ENCODE measurements at places on chromosomes 3 and 15. TPM values are rescaled to one million over a fixed set of nuclear protein-coding genes. Genes with fewer than 3 reads are reported as not detected.

RBP2 gene
- total RNA-seq: not detected

GRCh38 chr15:42919308-42919707, 1.3 kb downstream of the TTBK2 start:
- DNase-seq: no peak

GUCA1C gene
- total RNA-seq: not detected

- peak; percentile 55 for DNase-seq
Observed at GRCh38 chr3:129942296-129942695, 32.2 kb upstream of the TRH start.

- DNase-seq: no peak
Observed at GRCh38 chr15:98782801-98783200, 134.5 kb downstream of the IGF1R start.

GRCh38 chr3:77693147-77693546, 653.2 kb downstream of the ROBO2 start:
- no peak for DNase-seq

FOXB1 gene
- total RNA-seq: not detected

DNA sequence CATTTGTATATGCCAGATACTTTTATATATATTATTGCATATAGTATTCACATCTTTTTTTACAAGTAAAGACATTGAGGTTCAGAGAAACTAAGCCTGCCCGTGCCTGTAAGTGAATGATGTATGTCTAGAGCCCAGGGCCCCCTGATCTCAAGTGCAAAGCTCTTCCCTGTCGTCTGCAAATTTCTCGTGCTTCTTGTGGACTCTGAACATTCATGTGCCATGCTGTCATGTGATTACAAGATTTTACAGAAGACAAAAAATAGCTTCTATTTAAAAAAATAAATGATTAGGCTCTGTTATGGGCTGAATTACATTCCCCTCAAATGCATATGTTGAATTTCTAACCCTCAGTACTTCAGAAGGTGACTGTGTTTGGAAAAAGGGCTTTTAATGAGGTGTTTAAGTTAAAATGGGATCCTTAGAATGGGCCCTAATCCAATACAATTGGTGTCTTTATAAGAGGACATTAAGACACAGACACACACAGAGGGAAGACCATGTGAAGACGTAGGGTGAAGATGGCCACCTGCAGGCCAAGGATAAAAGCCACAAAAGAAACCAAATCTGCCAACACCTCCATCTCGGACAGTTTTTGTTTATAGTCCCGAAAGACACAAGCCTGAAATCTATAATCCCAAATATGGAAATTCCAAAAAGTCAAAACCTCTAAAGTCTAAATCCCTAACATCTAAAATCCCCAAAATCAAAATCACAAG, 3.9 kb upstream of the MASP1 start:
- no peak for DNase-seq

DNA sequence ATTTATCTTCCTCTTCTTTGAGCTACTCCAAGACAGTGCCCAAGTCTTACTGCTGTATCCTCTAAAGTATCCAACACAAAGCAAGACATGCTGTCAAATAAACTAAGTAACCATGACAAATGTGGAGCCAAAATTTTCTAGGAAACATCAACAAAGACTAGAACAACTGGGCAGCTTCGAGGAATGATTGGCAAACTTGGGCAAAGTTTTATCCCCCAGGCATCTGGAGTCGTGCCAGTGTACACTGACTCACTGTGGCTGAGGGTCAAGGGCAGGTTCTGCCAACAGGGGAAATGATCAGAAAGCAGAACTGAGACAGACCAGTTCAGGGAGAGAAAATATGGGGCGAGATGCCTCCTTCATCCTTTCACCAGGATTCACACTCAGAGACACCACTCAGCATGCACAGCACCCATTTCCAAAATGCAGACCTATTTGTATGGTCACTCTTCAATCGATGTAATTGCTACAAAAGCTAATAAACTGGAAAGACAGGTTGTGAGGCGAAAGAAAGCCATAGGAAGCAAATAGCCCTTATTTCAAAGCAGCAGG, 65.8 kb downstream of the MB21D2 start:
- peak; percentile 84 for DNase-seq

- no peak for DNase-seq
Observed at GRCh38 chr3:62373215-62373614, at the start of gene FEZF2. Gene FEZF2 (minus strand): TSS chr3:62373550. CDS start chr3:62372868, 682 bp downstream.

DNA sequence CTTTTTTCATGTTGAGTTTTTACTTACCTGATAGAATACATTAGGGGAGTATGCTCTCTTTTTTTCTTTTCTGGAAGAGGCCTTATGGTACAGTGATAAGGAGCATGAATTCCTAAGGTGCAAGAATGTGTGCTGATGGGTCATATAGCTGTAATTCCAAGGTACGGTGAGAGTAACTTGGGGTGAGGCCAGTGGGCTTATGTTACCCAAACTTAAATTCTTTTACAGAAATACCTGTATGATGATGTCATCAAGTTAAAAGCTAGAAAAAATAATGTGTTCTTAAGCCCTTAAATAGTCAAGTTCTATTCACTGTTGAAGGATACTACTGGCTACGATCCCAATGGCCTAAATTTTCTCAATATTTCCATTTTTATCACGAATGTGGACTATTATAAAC, 111.2 kb downstream of the GMPS start:
- no peak for DNase-seq

DNA sequence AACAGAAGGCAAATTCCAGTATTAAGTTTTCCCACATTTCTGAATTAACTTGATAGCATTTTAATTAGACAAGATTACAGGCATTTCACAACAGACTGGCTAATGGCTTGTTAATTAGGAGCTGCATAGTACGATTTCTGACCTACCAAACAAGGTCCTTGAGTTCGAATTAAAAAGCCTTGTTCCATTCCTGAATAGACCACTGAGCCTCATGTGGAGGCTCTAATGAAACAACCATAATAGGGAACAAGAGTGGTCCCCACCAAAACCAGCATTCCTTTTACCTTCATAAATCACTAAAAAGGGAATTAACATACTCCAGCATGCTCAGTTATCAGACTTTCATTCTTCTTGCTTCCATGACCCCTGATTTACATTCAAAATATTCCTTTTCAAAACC, 66.4 kb downstream of the PRTG start:
- DNase-seq: no peak

DNA sequence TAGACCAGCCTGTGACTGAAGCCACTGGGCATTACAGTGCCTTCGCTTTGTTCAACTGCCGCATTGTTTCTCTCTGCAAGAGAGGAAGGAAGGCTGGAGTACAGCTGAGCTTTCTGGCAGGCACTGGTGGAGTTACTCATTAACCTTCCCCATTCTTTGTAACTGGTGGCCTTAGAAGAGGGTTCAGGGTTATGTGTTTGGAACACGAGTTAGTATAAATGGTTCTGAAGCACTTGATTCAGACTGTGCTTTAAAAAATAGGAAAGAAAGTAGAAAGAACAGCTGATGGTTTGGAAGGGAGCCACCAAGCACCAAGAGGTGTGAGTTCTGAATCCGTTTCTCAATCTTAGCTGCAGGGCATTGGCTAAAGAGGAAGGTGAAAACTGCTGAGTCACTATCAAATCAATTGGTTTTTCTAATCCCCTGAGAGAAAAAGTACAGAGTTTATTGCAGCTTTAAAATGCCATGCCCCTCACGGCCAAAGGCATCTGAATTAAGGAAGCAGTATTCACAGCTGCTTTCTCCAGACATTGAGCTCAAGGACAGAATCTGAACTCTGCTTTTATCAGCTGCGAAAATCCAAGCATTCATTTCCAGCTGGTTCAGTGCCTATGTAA, 3.6 kb downstream of the HGD start:
- DNase-seq: peak; percentile 81

DNA sequence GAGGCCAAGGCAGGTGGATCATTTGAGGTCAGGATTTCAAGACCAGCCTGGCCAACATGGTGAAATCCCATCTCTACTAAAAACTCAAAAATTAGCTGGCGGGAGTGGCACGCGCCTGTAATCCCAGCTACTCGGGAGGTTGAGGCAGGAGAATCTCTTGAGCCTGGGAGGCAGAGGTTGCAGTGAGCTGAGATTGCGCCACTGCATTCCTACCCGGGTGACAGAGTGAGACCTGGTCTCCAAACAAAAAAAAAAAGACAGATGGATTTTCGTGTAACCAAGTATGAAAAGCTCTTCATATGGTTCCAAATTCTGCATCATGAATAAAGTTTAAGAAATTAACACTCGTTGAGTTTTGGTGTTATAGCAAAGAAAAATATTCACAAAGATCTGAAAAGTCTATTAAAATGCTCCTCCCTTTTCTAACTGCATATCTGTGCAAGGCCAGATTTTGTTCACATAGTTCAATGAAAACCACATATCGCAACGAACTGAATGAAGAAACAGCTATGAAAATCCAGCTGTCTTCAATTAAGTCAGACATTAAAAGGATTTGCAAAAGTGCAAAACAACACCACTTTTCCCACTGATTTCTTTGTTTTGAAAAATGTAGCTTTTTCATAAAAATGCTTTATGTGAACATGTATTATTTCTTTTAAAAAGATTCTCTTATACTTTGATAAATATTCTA, 23.8 kb upstream of the FBLN2 start:
- no peak for DNase-seq

- DNase-seq: no peak
Observed at GRCh38 chr15:53412542-53412941, 346.9 kb downstream of the WDR72 start.

- no peak for DNase-seq
Observed at GRCh38 chr15:62985768-62986167, 56.8 kb upstream of the TPM1 start.

GRCh38 chr3:160368804-160369203, 30.2 kb downstream of the IFT80 start:
- peak; percentile 14 for DNase-seq

NPTN gene
- total RNA-seq: 199 TPM

- no peak for DNase-seq
Observed at GRCh38 chr3:171225165-171225564, 198.6 kb upstream of the SLC2A2 start.

DNA sequence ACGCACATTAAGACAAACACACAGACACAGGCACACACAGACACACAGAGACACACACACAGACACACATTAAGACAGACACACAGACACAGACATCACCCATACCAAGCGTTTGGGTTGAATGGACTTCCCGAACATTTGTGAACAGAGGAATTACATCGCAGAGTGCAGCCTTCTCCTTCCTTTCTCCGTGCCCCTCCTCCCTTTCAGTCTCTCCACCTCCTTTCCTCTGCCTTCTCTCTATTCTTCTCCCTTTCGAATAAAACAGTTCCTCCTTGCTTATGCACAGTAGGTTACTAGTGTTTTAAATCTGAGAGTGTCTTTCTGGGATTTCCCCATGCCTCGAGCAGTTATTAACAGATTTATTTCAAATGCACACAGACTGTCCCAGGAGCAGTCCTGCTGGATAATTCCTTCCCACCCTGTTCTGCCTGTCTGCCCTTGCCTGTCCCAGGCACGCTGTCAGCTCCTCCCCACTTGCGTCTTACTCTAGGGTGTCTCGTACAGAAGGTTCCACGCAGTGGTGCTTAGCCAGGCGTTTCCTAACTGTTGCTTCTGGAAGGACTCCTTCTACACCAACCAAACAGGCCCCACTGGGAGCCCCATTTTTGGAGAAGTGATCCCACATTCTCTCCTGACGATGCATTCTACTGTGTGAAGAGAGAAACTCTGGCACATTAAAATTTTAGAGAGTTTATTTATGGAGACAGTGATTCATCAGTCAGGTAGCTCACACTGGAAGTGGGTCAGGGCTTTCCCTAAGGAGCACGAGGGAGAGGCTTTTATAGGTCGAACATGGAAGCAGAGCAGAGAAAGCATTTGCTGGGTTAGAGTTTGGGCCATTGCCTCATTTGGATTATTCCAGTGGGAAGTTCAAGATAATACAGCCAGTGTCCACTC, 163.8 kb downstream of the SV2B start:
- DNase-seq: peak; percentile 23

- peak; percentile 1 for DNase-seq
Observed at GRCh38 chr3:13712682-13713180, 163.8 kb downstream of the FBLN2 start.

GRCh38 chr3:102156426-102156825, 278.4 kb upstream of the ZPLD1 start:
- peak; percentile 19 for DNase-seq

DNA sequence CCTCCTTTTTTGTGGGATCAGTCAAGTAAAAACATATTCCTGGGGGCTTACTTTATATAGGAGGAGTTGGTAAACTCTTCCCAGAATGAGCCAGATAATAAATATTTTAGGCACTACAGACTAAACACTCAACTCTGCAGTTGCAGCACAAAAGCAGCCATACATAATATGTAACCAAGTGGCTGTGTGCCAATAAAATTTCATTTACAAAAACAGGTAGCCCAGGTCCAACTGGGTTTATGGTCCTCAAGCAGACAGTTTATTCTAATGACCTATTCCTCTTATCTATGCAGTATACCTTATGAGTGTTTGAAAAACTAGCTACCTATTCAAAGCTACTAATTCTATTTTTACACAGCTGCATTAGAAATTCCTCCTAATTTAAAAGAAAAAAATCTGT, 61.8 kb downstream of the FAIM start:
- DNase-seq: no peak

DNA sequence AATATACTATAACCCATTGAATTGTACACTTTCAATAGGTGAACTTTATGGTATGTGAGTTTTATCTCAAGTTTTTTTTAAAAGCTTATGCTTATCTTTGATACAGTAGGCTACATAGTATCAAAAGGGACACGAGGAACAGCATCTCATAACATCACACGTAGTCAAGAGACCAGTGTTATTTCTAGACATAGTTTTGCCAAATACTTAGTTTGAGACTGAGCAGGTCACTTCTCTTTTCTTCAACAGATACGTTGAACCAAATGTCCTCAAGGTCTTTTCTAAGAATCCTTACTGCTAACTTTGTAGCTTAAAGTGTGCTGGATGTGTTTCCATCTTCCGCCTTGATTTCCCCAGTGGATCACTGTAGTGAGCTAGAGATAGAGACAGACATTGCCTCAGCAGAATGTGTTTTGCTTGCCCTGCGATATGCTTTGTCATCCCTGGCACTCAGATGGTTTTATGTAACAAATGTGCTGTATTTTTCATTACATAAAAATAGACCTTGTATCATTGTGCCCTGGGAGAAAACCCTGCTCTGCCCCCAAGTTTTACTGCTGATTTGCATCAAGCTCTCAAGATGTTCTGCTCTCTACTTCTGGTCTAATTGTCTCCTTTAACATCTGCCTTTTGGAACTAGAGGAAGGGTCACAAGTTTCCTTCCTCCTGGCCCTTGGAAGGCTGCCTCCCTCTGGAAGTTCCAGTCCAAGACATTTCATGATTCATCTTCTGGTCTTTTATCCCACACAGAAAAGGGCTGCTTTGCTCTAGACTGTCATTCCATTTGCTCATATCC, 426.4 kb upstream of the RGMA start:
- DNase-seq: no peak

DNA sequence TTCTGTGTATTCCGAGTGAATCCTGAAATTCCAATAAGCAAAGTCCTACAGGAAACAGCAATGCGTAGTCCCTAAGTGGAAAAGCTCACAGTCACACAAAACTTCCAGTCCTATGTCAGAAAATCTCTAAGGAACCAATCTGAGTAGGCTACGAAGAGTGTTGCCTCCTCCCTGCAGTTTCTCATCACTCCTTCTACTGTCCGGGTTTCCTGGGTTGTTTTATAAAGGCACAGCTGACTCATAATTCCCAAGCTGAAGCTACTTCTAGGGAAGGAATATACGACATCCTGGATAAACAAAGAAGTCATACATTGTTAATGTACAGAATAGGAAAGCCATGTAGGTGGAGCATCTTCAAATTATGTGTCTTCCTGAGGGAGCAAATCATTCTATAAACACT, 65.7 kb upstream of the RGMA start:
- DNase-seq: no peak
